ENCODE measurements at places on chromosomes 1 and 21.

DNA sequence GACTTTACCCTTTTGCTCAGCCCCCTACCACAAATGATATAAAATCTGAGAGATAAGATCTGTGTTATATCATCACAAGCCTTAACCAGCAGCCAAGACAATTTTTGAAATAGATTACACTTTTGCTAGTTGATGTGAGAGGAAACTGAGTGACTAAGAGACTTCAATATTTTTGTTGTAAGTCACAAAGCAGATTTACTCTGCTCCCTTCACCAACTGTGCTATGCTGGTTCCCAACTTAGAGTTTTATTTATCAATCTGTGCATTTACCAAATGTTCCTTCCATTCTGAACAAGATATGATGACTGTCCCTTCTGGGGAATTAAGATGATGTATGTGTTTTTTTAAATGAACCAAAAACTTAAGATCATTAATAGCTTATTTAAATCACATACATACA is 12.1 kb upstream of the GRIK1 start:
- no peak for DNase-seq

GRCh38 chr1:196105901-196106300 is 502.3 kb downstream of the KCNT2 start:
- DNase-seq = no peak

GRCh38 chr1:201348211-201348566 is 29.3 kb downstream of the TNNT2 start:
- no peak for DNase-seq

GRCh38 chr1:54976747-54977146 is 3.7 kb upstream of the TMEM61 start:
- DNase-seq = no peak

DNA sequence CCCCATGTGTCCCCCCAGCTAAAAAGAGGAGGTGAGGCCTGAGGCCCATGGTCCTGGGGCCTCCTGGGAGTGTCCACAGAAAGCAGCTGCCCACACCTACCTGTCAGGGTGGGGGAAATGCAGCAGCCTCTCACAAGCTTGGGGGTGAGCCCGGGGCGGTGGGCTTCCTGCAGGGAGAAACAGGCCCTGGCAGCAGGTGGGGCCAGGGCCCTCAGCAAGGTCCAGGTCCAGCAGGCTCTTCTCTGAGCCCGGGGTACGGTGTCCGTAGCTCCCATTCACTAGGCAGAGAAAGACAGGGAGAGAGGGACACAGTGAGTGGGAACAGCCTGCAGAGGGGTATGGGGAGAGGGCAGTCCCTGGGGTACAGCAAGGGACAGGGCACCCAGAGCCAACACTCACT is 139.0 kb downstream of the GLIS1 start:
- no peak for DNase-seq

DNA sequence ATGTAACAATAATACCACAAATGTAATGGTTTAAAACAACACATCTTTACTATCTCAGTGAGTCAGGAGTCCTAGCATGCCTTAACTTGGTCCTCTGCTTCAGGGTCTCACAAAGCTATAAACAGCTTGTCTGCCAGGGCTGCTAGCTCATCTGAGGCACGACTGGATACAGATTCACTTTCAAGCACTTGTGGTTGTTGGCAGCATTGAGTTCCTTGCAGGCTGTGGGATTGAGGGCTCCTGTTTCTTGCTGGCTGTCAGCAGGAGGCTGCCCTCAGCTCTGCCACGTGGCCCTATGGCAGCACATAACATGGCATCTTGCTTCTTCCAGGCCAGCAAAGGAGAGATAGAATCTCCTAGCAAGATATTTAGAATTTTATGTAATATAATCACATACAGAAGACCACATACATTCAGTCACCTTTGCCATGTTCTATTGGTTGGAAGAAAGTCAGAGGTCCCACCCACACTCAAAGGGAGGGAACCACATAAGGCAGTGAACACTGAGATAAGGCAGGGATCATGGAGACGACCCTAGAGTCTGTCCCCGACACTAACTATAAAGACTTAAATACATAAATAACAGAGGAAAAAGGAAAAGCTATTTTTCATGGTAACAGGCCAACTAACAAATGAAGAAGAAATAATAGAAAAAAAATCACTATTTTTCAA is 18.9 kb upstream of the IPP start:
- no peak for DNase-seq

- DNase-seq = no peak
Observed at GRCh38 chr1:101112051-101112780, 86.6 kb upstream of the DPH5 start.

- no peak for DNase-seq
Observed at GRCh38 chr1:215292932-215293331, 210.4 kb downstream of the KCNK2 start.

GRCh38 chr1:67785847-67786753 is 47.2 kb downstream of the GNG12 start:
- DNase-seq = no peak

GRCh38 chr1:116388122-116388521 is 15.1 kb downstream of the ATP1A1 start:
- DNase-seq = no peak

DNA sequence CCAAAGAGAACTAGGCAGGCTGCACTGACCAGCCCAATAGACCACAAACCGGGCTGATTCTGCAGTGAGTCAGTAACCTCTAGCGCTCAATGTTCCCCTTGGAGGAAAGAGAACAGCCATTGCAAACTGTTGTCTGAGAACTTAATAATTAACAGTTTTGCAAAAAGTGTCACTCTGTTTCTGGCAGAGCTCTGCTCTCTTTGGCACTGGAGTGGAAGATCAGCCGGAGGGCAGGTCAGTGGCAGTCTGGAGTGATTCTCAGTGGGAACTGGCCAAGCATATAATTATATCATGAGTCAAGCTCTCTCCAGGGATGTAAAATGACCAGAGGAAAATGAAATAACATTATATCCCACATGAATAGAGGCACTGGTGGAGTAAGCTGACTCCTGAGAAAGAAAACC is 238.3 kb downstream of the HLX start:
- no peak for DNase-seq

DNA sequence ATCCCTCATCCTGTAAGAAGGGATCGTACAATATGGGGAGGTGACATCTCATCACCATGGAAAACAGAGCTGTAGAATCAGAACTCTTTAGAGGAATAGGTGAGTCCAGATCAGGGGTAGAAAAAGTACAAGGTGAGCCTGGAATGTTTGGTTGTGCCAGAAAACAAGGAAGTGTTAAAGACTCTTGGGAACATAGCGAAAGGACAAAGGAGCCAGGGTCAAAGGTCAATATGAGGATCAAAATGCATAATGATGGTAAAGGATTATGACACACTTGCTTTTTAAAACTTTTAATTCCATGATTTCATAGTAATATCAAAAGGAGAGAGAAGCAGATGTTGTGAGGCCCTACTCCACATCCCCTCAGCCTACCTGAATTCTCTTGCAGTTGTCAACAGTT is 19.2 kb upstream of the TRIM33 start:
- DNase-seq = no peak

GRCh38 chr1:211920141-211920572 is 89.6 kb upstream of the LPGAT1 start:
- no peak for DNase-seq
